Psoas muscle (tissue), 8 donors: ENCODE measurements at places on chromosomes 2 and 18. TPM values are rescaled to one million over a fixed set of nuclear protein-coding genes. Genes with fewer than 3 reads are reported as not detected.
A peak's percentile ranks its signal among the peaks of the same experiment; 100 is the strongest.

- DNase-seq = no peak
Measured at GRCh38 chr2:240881913-240882312, 13.3 kb downstream of the AGXT start.

GRCh38 chr2:45964223-45964841 lies 312.9 kb downstream of the PRKCE start:
- DNase-seq = peak; percentile 78

IGFBP5 gene
- 341 TPM for total RNA-seq

DNA sequence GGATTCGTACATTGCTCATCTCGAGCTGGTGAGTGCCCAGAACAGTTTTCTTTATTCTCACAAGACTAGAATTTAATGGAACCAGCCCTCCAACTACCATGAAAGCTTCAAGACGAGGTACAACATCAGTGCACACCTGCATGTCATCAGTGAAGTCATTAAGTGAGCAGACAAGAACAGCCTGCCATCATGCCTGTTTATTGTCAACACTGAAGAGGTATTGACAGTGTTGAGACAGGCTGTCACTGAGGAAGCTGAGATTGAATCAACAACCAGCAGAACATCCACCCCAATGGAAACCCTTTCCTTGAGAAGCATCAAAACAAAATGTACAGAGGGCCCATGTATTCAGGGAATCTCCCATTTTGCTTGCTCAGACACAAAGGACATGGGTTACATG lies 148.0 kb upstream of the TCF4 start:
- DNase-seq = no peak

DNA sequence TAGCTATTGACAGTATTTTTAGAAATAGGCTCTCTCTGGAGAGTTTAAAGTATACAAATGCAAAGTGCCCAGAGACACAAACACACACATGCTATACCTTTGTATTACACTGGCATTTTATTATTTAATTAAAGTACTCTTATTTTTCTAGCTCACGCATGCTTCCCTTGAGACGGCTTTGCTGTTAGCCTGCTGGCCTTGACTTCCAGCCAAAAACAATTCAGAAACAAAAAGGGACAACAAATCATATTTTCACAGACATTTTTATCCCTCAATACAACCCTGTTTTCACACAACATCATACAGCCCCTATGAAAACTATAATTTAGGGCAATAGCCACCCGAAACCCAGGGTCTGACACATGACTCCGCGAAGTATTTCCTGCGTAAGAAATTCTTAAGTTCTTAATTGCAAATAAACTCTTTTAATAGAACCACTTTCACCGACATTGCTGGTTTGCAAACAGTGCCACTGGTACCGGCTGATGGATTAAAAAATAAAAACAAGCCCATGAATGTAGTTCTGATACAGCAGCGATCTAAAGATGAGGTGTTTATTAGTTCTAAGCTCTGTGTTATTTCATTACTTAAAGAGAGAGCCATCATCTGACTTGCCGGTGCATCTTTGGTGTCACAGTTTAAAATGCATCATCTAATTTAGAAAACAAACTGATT lies 185.1 kb downstream of the TCF4 start:
- DNase-seq = no peak

GRCh38 chr2:108877506-108877905 lies 90.9 kb downstream of the CCDC138 start:
- no peak for DNase-seq

DNA sequence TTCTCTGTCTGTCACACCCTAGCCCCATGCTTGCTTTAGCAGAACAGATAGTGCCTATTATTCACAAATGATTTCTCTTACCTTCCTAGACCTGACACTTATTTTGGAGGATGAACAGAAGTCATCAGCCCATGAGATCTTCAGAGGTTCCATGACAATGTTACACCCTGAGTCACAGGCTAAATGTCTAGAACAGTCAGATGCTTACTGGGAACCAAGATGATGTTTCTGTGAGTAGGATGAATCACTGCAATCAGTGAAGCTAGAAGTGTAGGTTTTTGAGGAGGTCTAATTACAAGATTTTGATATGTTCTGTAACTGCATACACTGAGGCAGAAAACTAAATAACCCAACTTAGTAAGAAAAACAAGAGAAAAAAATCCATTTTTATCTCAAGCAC lies 123.0 kb upstream of the THUMPD2 start:
- DNase-seq = no peak

GRCh38 chr2:179266271-179266670 lies 1.6 kb upstream of the SESTD1 start:
- DNase-seq = no peak

- DNase-seq = no peak
Measured at GRCh38 chr2:11236335-11236734, 81.1 kb downstream of the SLC66A3 start.

DNA sequence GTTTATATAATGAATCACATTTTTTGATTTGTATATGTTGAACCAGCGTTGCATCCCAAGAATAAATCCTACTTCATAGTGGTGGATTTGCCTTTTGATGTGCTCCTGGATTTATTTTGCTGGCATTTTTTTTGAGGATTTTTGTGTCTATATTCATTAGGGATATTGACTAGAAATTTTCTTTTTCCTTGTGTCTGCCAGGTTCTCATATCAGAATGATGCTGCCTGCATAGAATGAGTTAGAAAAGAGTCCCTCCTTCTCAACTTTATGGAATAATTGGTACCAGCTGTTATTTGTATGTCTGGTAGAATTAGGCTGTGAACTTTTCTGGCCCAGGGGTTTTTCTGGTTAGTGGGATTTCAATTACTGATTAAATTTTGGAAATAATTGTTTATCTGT lies 457.4 kb upstream of the DSEL start:
- no peak for DNase-seq

GRCh38 chr2:160590664-160591063 lies 97.1 kb upstream of the RBMS1 start:
- no peak for DNase-seq

GRCh38 chr2:36486521-36487044 lies 111.4 kb downstream of the FEZ2 start:
- no peak for DNase-seq

DNA sequence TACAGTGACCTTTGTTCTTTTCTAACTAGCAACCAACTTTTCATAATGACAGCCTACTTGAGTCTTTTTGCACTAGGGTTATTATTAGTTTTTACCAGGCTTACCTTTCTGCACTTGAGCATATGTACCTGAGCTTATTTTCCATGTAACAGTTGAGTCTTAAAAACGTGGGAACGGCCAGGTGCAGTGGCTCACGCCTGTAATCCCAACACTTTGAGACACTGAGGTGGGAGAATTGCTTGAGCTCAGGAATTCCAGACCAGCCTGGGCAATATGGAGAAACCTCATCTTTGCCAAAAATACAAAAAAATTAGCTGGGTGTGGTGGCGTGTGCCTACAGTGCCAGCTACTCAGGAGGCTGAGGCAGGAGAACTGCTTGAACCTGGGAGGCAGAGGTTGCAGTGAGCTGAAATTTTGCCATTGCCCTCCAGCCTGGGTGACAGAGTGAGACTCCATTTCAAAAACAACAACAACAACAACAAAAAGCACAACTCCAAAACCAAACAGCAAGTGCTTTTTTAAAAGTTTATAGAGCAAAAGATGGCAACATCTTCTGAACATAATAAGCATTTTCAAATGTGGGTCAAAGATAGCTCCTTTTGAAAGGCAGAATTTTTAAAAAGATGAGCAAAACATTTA lies 57.1 kb upstream of the CD28 start:
- DNase-seq = no peak

- DNase-seq = no peak
Measured at GRCh38 chr2:197383825-197384224, 51.0 kb downstream of the SF3B1 start.

- no peak for DNase-seq
Measured at GRCh38 chr2:205660521-205661124, 21.7 kb upstream of the NRP2 start.

GRCh38 chr2:144645083-144645778 lies 125.3 kb upstream of the ZEB2 start:
- no peak for DNase-seq

DNA sequence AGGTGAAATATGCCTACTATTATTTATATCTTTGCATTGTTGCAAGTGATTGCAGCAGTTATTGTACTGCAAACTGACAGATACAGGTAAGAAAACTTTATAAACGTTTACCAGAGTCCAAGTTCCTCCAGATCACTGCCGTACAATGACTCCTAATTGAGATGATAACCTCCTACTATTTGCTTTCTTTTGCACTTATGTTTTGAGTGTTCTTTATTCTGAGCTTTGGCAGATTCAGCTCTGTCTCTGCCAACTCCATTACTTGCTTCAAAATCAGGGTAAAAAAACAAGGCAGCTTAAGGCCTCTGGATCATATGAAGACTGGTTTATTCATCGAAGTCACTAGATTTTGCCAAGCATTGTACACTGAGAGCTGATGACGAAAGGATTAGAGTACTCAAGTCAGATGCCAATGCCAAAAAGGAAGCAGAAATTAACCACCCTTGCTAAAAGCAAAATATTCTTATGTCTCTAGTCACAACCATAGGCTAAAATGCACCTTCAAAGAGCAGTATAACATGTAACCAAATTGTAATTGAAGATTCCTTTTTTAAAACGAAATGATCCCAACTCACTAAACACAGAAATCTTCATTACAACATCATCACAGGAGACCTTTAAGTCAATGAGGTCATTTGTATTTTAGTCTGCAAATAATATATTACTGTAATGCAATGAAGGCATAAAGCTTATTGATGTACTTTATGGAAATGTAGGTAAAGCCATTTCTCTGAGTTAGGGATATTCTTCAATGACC lies 10.5 kb upstream of the IKZF2 start:
- no peak for DNase-seq

CTLA4 gene
- not detected for total RNA-seq

DNA sequence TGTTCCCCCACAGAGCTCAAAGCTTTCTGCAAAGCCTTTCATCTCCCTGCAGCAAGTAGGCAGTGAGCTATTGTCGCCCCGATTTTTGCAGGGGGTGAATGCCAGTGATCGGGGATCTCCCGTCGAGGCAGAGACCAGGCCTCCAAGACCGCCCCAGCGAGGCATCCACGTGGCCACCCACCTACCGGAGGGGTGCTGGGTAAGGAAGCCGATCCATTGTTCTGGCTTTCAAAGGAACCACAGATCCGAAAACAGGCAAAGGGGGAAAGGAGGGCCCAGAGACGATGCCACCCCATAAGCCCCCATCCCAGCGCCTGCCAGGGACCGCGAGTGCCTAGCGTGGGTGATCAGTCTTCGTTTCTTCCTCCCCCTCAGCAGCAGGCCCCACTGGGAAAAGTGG lies 2.4 kb downstream of the ADRA2B start:
- DNase-seq = no peak

IL36RN gene
- not detected for total RNA-seq

DNA sequence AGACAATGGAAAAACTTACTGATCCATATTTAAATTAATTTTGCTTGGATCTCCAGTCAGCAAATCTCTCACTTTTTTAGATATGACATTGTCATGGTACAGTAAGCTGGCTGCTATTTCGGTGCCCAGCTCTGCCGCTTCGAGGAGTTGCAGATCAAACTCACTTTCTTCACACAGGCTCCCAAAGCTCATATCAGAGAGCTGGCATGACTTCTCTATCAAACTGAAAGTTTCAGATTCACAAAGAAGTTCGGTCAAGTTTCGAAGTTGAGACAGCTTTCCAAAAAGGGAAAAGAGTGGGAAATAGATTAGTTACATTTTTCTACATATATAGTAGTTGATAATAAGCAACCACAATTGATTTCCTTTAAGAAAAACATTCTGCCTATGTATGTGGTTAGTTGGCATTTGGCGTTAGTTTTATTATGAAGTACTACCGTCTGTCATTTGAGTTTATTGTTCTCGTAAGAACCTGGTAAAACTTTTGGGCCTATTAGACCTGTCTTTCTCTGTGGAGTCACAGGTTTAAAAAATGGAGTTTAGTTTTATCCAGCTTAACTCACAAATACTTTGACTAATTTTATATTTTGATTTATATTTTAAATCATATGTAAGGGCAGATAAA lies 118.8 kb downstream of the ABCA12 start:
- no peak for DNase-seq

DNA sequence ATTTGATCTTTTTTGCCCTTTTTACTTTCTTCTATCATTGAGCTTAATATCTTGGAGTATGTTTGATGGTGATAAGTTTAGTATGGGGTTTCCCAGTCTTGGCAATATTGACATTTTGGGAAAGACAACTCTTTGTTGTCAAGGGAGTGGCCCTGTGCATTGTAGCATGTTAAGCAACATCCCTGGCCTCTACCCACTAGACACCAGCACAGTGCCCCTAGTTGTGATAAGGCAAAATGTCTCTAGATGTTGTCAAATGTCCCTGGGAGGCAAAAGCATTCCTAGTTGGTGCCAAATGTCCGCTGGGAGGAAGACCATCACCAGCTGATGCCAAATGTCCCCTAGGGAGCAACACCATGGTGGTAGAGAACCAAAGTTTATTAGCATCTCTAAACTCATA lies 28.2 kb downstream of the GULP1 start:
- DNase-seq = no peak

DNA sequence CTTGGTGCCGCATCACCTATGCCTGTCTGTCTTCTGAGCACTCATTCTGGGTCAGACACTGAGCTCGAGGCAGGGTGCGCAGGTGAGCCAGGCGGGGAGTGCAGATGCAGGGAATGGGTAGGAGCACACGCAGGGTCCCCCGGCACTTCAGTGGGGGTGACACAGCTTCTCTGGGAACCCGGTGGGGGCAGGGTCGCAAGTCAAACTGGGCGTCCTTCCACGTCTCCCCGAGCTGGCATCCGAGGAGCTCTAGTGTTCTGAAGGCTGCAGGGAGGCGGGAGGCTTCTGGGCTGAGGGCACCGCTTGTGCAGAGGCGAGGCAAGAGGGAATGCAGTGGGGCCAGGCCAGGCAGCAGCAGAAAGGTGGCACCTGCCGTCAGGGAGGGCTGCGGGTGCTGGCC lies 86.0 kb downstream of the DGKD start:
- no peak for DNase-seq

IL37 gene
- not detected for total RNA-seq

- no peak for DNase-seq
Measured at GRCh38 chr2:236910781-236911495, 174.8 kb upstream of the COPS8 start.
